Psoas muscle (tissue), 8 donors: ENCODE measurements at places on chromosomes 5 and 9. TPM values are rescaled to one million over a fixed set of nuclear protein-coding genes. Genes with fewer than 3 reads are reported as not detected.

DNA sequence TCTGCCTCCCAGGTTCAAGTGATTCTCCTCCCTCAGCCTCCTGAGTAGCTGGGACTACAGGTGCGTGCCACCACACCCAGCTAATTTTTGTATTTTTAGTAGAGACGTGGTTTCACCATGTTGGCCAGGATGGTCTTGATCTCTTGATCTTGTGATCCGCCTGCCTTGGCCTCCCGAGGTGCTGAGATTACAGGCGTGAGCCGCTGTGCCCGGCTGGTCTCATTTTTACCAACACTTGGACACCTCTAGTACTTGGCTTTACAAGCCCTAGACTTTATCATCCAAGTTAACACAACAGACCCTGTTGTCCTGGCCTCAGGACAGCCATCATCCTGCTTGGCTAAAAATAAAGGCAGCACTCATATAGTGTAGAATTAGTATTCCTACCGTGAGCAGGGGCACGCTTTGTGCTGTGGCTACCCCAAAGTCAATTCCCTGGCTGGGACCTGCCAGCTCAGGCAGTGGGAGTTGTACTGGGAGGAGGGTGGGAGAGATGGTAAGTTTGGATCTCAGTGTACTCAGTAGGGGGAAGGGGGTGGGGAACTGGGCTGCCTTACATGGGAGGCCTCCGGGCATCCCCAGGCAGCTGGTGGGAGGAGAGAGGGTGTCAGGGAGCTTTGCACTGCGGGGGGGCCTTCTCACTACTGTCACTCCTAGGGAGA, 6.6 kb downstream of the PDZD2 start:
- no peak for DNase-seq

GRCh38 chr5:59354274-59354673, 539.3 kb downstream of the PDE4D start:
- DNase-seq: no peak

- no peak for DNase-seq
Measured at GRCh38 chr5:71770381-71770780, 51.3 kb downstream of the CARTPT start.

C7 gene
- 3.8 TPM for polyA plus RNA-seq

DNA sequence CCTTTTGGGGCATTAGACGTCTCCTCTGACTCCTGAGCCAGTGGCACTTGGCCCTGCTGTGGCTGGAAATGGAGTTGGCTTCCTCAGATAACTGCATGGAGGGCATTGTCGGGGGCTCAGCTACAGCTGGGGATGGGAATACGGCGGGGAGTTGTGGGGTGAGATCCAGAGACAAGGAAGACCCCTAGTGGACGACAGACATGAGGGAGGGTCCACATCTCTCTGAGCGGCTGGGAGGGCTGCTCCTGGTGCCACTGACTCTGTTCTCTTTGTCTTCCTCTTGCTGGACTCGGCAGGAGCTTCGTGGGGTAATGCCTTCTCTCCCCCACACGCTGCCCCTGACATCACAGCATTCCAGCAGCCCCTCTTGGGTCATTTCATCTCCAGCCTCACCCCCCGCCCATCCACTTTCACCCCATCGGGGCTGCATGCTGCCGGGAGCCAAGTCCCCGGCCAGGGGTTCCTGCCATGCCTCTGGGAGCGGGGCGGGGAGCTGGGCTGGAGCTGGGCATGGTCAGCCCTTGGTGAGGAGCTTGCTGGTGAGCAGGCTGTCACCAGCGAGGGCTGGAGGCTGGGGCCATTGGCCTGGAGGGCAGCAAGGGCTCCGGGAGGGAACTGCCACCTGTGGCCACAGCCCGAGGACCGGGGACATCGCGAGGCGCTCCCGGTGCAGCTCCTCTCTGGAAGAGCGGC, 172.3 kb downstream of the CACNA1B start:
- no peak for DNase-seq

DNA sequence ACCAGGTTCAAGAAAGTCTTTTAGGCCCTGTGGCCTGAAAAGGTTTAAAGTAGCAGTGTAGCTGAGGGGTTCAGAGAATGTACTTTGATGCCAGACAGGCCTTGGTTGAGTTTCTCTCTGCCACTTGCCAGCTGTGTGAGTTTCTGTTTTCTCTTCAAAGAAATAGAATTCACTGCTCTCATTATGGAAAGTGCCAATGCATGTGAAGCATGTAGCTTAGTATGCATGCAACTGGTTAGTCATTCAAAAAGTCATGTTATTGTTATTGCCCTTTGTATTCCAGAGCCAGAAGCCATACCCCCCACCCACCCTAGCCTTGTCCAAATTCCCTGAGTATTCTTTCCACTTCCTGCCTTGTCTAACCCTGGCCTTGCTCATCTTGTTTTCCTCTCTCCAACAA, 101.7 kb downstream of the ADRB2 start:
- DNase-seq: no peak

- no peak for DNase-seq
Measured at GRCh38 chr9:22148876-22149637, 140.0 kb upstream of the CDKN2B start.

- DNase-seq: no peak
Measured at GRCh38 chr5:144468571-144468970, 297.9 kb downstream of the KCTD16 start.

DNA sequence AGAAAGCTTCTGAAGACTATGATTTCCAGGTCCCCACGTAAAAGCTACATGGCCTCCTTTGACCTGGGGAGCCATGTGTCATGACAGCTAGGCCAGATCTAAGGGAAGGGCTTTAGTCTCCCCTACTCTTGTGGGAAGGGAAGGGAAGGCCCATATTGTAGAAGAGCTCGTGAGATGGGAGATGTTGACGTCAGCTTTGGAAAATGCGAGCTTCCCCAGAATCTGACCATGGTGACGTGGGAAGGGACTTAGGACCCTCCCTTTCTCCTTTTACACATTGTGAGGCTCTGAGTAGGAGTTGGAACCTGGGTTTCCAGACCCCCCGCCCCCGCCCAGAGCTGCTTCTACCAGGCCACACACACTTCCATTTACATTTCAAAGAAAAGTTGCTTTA, 165.5 kb downstream of the SYK start:
- DNase-seq: no peak

GPR151 gene
- not detected for polyA plus RNA-seq

DNA sequence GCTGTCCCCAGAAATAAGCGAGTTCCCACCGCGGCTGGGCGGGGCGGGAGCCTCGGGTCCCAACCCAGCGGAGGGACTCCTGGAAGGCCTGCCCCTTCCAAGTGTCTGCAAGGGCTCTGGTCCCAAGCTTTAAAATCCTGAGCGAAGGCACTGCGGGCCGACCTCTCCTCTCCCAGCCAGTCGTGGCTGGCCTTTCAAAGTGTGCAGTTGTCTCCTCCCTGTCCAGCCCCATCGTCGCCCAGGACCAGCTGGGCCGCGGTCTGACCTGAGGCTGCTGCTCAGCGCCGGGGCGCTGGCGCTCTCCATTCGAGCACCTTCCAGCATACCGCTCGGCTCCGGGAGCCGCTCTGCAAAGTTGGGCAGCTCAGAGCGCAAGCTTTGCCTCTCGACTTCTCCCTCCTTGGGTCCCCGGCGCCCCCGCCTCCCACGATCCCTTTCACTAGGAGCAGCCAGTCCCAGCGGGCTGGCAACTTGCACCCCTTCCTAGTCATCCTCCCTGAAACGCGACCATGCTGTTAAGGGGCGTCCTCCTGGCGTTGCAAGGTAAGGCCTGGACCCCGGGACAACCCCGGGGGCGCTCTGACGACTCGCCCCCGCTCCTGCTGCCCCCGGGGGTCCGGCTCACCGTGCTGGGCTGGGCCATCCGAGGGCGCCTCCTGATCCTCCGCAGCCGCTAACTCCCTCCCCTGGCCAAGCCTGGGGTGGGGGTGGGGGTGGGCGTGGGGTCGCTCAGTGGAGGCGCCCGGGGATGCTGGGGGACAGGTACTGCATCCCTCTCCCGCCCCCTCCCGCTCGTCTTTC, at the start of gene MAMDC2:
Gene MAMDC2, plus strand, starts transcription at position 160 of the 801 bp plus-strand sequence. Its CDS starts 350 bp downstream, at position 510.
- DNase-seq: peak; percentile 80

GRCh38 chr5:128343168-128343567, 194.9 kb downstream of the FBN2 start:
- no peak for DNase-seq

SLCO4C1 gene
- polyA plus RNA-seq: 0.03 TPM

GRCh38 chr5:53965459-53965858, 344.9 kb downstream of the ARL15 start:
- no peak for DNase-seq

DNA sequence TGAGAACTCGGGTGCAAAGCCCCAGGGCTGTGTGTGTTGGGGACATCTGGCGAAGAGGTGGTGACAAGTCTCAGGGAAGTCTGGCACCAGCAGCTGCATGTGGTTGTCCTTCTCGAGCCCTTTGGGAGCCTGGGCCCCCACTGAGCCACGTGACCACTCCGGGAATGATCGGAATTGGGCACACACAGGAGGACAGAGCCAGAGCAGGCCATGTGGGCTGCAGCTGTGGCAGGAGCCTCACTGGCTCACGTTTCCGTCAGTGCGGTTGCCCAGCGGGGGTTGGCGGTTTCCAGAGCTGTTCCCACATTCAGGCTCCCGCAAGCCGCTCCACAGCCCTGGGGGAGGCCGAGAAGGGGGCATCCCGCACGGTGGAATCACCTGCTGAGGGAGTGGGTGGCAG, 6.8 kb upstream of the CEL start:
- peak; percentile 85 for DNase-seq

DNA sequence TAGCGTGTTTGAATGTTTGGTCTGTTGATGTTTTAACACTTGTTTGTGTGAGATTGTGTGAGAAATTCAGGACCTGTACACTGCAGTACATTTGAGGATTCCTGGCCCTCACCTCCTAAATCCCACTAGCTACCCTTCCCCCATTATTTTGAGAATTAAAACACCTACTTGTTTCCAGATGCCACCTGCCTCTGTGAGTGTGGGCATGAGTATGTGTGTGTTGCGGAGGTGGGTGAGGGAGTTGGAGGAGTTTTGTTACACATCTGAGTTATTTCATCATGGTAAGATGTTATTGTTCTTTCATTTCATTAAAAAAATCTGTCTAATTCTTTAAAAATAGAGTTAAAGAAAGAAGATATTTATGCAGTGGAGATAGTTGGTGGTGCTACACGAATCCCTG, 36.3 kb downstream of the HSPA4 start:
- DNase-seq: no peak

GRCh38 chr5:139474890-139475791, 4.3 kb downstream of the SMIM33 start:
- no peak for DNase-seq

DNA sequence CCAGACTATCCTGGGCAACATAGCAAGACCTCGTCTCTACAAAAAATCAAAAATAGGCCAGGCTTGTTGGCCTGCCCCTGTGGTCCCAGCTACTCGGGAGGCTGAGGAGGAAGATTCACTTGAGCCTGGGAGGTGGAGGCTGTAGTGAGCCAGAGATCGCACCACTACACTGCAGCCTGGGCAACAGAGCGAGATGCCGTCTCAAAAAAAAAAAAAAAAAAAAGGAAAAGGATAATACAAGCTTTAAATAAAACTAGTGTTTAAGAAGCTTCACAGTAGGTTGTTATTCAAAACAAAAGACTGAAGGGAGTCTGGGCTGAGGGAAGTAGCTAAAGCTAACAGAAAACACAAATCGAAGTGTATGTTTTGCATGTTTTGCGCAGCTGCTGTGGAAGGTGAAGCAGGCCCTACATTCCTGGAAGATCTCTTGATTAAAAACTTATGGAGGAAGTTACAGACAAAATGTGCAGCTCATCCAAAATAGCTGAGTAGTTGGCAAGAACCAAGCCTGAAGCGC, 581 bp upstream of the C9orf40 start:
- DNase-seq: no peak

ADAMTSL2 gene
- polyA plus RNA-seq: 0.75 TPM

DNA sequence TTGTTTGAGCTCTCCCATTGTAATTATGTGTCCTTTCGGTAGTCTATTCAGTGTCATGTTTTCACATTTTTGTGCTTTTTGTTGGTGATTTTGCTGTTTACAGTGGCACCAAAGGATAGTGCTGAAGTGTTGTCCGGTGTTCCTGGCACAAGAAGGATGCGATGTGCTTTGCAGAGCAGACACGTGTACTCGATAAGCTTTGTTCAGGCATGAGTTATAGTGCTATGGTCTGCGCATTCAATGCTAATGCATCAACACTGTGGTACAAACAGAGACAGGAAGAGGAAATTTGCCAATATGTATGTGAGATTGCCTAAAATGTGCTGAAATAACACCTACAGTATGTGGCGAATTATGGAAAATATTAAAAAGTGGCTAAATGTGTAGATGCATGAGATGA, 913.4 kb upstream of the ACO1 start:
- no peak for DNase-seq
